Immature natural killer cell (primary cell): ENCODE measurements at places on chromosomes 12 and 14. TPM values are rescaled to one million over a fixed set of nuclear protein-coding genes. Genes with fewer than 3 reads are reported as not detected.
A peak's percentile ranks its signal among the peaks of the same experiment; 100 is the strongest.

DNA sequence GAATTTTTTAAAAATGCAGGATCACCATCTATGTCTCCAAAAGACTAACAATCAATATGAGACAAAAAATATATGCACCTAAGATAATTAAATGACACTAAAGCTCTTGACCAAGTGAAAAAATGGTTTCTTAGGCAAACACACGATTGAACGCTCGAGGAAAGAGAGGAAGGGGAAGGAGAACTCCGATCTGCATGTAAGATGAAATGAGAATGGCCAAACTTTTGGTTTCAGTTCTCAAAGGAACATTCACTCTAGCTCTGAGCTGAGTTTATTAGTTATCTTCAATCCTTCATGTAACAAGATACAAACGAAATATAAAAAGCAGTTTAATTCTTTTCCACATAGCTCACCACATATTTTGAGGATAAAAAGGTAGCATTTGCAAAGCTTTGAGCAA, 2.8 kb downstream of the DYRK4 start:
- no peak for DNase-seq

DNA sequence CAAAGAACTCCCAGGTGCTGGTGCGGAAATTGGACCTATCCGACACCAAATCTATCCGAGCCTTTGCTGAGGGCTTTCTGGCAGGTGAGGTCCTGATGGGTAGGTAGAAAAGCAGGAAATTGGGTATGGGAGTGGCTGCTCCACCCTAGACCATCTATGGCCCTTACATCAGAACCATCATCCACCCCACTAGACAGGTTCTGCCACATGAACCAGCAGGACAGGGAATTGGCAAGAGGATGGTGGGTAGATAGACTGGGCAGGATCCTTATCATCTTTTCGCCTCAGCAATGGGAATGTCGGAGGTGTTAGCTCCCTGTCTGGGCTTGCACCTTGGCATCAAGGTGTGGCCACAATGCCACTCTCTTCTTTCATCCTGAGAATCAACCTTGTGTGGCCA, 23.5 kb downstream of the RDH12 start:
- no peak for DNase-seq

DNA sequence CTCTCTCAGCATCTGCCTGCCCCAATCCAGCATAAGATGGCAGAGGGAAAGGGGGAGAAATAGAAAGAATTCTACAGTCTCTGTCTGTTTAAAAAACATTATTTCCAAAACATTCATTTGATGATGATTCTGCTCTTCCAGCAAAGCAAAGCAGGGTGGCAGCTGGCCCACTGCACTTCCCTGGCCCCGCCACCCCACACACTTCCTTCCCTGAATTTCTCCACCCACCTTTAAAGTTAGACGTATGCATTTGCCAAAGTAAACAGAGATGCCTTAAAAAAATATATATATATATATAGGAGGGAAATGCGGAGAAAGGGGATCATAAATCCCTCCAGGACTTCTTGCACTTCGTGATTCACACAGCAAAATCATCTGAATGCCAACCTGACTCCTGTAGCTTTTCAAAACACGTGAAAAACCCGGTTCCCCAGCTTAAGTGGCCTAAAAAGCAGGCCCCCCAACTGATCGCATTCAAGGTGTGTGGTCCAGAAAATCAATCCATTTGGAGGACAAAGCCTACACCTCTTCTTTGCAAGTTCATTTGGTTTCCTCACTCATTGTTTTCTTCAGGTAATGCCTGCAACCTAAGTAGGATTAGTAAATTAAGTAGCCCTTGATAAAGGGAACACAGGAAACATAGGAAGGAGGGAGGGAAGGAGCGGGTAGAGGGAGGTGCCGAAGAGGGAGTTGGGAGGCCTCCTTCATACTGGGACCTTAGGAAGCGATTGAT, 68.8 kb downstream of the LLPH start:
- no peak for DNase-seq

DNA sequence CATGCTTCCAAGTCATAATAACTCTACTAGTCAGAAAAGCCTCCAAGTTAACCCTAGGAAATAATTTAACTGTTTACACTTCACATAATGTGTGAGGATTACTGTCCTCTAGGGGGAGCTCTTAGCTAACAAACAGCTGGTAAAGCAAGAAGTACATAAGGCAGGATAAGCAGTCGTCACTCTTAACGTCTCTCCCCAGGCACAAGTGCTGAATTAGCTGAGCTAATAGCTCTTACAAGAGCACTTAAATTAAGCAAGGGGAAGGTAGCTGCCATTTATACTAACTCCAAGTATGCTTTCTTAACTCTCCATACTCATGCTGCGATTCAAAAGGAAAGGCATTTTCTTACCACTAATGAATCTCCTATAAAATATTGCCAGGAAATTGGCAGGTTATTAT, 79.3 kb upstream of the TSPAN11 start:
- DNase-seq, result peak; percentile 57

DNA sequence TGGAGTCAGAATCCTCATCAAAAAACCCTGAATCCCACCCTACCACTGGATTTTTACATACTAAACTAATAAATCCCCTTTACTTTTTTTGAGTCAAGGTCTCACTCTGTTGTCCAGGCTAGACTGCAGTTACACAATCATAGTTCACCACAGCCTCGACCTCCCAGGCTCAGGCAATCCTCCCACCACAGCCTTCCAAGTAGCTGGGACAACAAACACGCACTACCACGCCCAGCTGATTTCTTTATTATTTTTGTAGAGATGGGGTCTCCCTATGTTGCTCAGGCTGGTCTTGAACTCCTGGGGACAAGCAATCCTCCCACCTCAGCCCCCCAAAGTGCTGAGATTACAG, 24.3 kb downstream of the SPTSSA start:
- no peak for DNase-seq

Gene SLC2A3
- 55.0 TPM for polyA plus RNA-seq

GRCh38 chr12:81573228-81573627, 185.9 kb downstream of the PPFIA2 start:
- no peak for DNase-seq

DNA sequence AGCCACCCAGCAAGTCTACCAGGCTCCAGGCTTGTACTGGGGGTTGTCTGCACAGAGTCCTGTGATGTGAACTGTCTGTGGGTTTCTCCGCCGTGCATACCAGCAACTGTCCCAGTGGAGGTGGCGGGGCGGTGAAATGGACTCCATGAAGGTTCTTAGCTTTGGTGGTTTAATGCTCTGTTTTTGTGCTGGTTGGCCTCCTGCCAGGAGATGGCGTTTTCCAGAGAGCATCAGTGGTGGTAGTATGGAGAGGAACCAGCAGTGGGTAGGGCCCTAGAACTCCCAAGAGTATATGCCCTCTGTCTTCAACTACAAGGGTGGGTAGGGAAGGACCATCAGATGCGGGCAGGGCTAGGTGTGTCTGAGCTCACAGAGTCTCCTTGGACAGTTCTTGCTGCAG, 303.8 kb downstream of the TMEM121 start:
- no peak for DNase-seq

- no peak for DNase-seq
These were observed 242.9 kb downstream of the CHST11 start for GRCh38 chr12:104699489-104700190.

- no peak for DNase-seq
These were observed 121.2 kb upstream of the LRIG3 start for GRCh38 chr12:59041241-59042121.
